ENCODE measurements at places on chromosomes 1 and 21.

DNA sequence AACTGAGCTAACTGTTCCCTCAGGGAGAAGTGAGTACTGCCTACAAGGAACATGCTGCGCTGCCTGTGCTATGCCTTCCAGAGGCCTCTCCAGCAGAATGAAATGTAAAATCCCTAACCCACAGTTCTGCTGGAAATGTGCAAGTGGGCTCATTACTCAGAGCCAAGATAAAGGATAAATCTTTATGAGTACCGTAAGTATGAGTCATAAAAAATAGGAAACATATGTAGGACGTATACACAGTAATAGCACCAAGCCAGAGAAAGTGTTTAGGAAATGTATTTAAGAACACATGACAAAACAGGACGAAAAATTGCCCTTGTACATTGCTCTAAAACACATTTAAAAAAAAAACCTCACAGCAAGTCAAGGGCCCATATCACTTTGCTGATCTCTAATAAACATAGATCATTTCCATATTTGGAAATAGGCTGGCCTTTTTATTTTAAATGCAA, 104.6 kb downstream of the TGFBR3 start:
- no peak for DNase-seq

- no peak for DNase-seq
These were observed 738.8 kb downstream of the PTPRU start for GRCh38 chr1:29975036-29975694.

- DNase-seq = no peak
These were observed 54.1 kb downstream of the VWA5B1 start for GRCh38 chr1:20344738-20345137.

DNA sequence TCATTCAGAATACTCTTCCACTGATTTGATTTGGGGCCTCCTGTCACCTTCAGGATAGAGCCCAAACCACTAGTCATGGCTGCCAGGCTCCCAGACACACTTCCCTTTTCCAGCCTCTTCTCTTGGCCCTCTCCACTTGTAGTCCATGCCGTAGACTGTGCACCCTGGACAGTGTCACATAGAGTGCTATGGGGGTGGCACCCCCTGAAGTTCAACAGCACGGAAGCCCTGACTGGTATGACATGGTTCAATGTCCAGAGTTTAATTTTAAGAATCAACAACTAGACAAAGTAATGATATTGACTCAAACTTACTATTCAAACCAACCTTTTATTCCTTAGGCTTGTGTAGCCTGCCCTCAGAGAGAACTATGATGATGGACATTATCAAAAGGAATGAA, 22.3 kb downstream of the FMO2 start:
- no peak for DNase-seq

DNA sequence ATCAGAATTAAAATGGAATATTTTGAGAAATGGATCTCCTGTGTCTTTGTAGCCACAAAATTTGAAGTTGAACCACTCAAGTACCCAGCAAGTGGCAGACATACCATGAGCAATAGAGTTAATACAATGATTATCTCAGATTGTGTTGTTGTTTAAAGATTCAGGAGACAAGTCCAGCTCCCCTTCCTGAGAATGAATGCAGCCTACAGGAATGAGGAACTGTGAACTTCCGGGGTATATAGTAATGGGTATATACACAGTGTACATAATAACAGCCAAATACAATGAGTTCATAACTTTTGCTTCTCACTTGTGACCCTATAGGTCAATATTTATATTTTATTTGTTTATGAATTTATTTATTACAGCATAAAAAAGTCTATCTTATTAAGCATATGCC, 445.0 kb downstream of the SETD4 start:
- no peak for DNase-seq

- no peak for DNase-seq
These were observed 283.1 kb downstream of the DSCAM start for GRCh38 chr21:40563900-40564299.

- no peak for DNase-seq
These were observed 47.6 kb downstream of the ATP1A1 start for GRCh38 chr1:116420417-116421200.

DNA sequence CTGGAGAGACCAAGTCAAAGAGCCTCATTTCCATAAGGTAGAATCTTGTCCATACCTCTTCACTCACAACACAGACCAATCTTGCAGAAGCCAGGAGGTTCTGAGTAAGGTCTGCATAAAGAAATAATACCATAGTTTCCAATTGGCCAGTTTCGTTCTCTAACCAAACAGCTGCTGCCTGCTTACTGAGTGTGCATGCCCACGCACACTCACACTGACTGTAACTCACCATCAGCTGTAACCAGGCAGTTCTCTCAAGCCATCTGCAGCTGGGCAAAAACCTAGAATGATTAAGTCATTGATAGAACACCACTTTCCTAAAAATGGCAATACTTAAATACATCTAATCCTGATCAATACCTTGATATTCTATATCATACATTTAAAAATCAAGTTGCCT, 106.6 kb upstream of the VAV3 start:
- DNase-seq = no peak

DNA sequence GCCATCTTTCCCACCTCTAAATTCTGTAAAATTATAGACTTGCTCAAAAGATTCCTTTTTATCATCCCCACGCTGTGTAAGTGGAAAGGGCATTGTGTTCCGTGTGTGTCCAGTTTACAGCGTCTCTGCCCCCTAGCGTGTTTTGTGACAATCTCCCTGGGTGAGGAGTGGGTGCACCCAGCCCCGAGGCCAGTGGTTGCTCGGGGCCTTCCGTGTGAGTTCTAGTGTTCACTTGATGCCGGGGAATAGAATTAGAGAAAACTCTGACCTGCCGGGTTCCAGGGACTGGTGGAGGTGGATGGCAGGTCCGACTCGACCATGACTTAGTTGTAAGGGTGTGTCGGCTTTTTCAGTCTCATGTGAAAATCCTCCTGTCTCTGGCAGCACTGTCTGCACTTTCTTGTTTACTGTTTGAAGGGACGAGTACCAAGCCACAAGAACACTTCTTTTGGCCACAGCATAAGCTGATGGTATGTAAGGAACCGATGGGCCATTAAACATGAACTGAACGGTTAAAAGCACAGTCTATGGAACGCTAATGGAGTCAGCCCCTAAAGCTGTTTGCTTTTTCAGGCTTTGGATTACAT, 61.9 kb downstream of the POFUT2 start:
- no peak for DNase-seq

DNA sequence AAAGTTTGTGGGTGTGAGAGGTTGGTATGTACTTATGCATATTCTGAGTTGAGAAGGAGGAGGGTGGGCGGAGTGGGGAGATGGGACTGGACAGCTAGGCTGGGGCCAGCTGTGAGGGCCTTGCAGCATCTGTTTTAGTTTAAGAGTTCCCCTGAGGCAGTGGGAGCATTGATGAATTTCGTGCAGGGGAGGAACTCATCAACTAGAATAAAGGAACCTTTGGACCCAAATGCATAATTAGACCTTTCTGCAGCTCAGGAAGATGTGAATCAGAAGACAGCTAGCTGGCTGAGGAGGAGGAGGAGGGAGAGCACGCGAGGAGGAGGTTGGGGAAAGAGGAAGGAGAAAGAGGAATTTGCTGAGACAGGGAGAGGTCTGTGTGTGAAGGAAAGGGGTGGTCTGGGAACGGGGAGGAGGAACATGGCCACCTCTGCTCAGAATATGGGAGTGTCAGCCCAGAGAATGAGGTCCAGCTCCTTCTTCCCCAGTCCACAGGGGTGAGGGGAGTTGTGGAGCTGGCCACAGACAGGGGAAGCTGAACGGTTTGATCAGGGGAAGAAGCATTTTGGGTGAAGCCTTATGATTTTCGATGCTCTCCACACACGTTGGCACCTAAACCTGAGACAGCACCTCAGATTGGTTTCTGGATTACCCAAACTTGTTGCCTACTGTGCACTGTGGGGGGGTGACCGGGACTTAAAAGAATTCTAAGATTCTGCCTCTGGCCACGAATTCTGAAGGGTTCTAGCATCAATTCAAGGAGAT, 27.7 kb downstream of the MYOG start:
- no peak for DNase-seq

DNA sequence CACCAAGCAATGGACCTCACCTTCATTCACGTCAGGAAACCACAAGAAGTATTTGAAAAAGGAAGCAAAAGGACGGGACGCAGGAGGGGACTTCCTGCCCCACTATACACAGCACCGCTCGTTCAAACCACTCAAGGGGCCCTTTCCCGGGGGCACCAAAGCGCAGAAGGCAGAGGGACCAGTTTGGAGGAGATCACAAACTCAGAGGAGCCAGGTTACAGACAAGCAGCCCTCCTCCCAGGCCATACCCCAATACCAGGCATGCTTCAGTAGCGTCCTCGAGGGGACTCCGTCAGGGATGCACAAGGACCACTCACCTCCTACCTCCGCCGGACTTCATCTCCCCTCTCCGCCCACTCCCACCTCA, 685 bp downstream of the CRTC2 start:
- no peak for DNase-seq

DNA sequence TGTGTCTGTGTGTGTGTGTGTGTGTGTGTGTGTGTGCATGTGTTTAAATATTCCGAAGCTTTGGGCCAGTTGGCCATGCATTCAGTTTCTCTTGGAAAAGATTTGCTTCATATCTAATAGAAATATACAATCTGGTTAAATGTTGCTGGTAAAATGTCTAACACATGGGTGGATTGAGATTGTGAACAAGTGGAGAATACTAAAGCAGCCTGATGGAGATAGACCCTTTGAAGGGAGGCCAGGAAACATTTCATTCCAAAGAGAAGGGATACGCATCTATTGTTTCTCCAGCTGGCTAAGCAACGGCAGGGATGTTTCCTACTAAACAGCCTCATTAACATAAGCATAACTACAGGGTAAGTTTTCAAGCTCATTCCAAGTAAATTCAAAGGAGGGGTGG, 257.5 kb upstream of the PTBP2 start:
- no peak for DNase-seq

- no peak for DNase-seq
These were observed 29.7 kb upstream of the PLCH2 start for GRCh38 chr1:2446394-2446793.

- peak; percentile 53 for DNase-seq
These were observed 125.7 kb upstream of the CXADR start for GRCh38 chr21:17387030-17387617.
